Kidney epithelial cell (primary cell): ENCODE measurements at places on chromosomes 13 and 19.

DNA sequence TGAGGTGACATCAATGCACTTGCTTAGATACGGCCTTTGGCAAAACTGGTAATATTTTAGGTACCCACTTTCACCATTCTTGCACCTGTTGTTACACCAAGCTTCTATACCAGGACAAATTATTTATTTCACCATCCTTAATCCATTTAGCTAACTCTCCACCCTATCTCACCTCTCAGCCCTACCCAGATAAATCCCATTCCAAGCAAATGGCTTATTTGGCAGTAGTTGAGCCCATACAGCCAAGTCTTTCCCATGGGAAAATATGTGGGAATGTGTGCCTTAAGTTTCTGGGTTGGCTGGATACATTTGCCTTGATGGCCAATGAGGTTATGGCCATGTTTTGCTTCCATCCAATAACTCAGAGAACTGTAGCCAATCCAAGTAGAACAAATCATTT, 551.9 kb downstream of the GPC6 start:
- DNase-seq, result no peak

GRCh38 chr19:19096641-19097627, 33.1 kb downstream of the SLC25A42 start:
- DNase-seq, result no peak

GRCh38 chr13:112056284-112056727, 10.6 kb upstream of the SOX1 start:
- no peak for DNase-seq

DNA sequence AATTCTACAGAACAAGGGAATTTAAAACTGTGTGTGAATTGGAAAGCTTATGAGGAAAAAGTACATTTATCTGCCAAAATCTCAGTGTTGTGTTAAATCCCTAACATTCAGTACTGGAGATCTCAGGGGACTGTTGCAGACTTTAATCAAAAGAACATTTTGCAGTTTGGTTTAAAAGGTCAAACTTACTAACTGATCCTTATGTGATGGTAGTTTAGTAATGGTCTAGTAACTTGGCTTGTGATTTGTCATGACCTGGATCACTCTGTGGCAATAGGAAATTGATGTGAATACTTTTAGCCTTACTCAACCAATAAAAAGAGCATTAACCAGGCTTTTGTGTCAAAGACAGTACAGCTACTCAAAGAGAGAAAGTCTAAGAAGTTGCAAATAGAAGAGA, 862.1 kb upstream of the MIR17HG start:
- DNase-seq, result peak; percentile 71

GRCh38 chr19:33740811-33741396, 55.8 kb upstream of the KCTD15 start:
- DNase-seq, result no peak

- no peak for DNase-seq
Observed at GRCh38 chr13:50268500-50268899, 253.3 kb downstream of the KCNRG start.

DNA sequence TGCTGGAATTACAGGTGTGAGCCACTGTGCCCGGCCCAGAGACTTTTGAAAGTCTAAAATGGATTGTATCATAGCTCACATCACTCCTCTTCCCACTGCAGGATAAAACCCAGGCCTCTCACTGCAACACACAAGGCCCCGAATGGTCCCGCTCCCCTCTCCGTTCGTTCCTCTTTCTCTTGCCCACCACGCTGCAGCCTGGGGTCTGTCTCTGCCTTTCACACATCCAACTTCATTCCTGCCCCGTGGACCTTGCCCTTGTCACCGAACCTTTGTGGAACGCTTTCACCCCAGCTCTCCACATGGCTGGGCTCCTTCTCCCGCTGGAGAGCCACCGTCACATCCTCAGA, 42.6 kb downstream of the NFIC start:
- DNase-seq, result no peak
